Activated CD4-positive, alpha-beta T cell treated with anti-CD3 and anti-CD28 coated beads for 36 hours (primary cell): ENCODE measurements at places on chromosomes 4 and X. TPM values are rescaled to one million over a fixed set of nuclear protein-coding genes. Genes with fewer than 3 reads are reported as not detected.
A peak's percentile ranks its signal among the peaks of the same experiment; 100 is the strongest.

GRCh38 chr4:147163311-147163710 lies 217.6 kb upstream of the TTC29 start:
- no peak for DNase-seq
- no peaks in the 10 kb centered on the region for H3K36me3 ChIP-seq
- H3K4me3 ChIP-seq: no peak overlapping the region
- H3K27me3 ChIP-seq: peaks cover 17% of the 10 kb centered on the region
- no peak overlapping the region for H3K27ac ChIP-seq

- H3K27me3 ChIP-seq: peaks cover 35% of the 10 kb centered on the region
- no peak for DNase-seq
- peaks cover 9% of the 10 kb centered on the region for H3K4me1 ChIP-seq
- no peak overlapping the region for H3K27ac ChIP-seq
- H3K36me3 ChIP-seq: no peaks in the 10 kb centered on the region
- H3K4me3 ChIP-seq: peak overlapping the region; percentile 45
Measured at GRCh38 chr4:76898385-76898692, 395 bp upstream of the SOWAHB start.

GRCh38 chr4:166414431-166414830 lies 541.4 kb downstream of the TLL1 start:
- no peak overlapping the region for H3K27ac ChIP-seq
- no peak overlapping the region for H3K4me3 ChIP-seq
- no peaks in the 10 kb centered on the region for H3K4me1 ChIP-seq
- DNase-seq: no peak
- H3K27me3 ChIP-seq: no peaks in the 10 kb centered on the region

- H3K27me3 ChIP-seq: no peaks in the 10 kb centered on the region
- DNase-seq: no peak
- peaks cover 57% of the 10 kb centered on the region for H3K4me1 ChIP-seq
- H3K4me3 ChIP-seq: no peak overlapping the region
- H3K27ac ChIP-seq: peak overlapping the region; percentile 38
Measured at GRCh38 chr4:151991001-151991883, 230.4 kb upstream of the GATB start.

DKK2 gene
- not detected for total RNA-seq

GRCh38 chr4:103673983-103674382 lies 45.8 kb downstream of the TACR3 start:
- H3K4me3 ChIP-seq: no peak overlapping the region
- DNase-seq: no peak
- no peak overlapping the region for H3K27ac ChIP-seq
- H3K4me1 ChIP-seq: no peaks in the 10 kb centered on the region
- no peaks in the 10 kb centered on the region for H3K27me3 ChIP-seq

DNA sequence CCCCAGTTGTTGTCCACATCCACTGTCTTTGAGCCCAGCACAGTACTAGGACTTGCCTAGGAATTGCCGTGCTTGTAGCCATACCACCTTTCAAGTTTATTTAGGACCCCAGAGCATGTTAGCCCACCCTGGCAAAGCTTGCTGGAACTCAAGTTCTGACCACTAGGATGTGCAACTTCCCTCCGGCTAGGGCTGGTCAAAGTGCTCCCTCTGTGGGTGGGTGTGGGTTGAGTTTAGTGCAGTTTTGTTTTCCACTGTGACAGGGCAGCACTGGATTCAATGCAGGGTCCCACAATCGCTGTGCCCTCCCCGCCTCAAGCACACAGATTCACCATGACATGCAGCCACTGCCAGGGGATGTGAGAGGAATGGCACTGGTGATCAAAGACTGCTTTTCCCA lies 96.0 kb downstream of the RASGEF1B start:
- H3K36me3 ChIP-seq: no peaks in the 10 kb centered on the region
- peaks cover 20% of the 10 kb centered on the region for H3K27me3 ChIP-seq
- no peak overlapping the region for H3K27ac ChIP-seq
- H3K4me3 ChIP-seq: no peak overlapping the region
- no peaks in the 10 kb centered on the region for H3K4me1 ChIP-seq

GRCh38 chr4:159098482-159099127 lies 4.3 kb upstream of the RAPGEF2 start:
- no peaks in the 10 kb centered on the region for H3K36me3 ChIP-seq
- no peak overlapping the region for H3K27ac ChIP-seq
- peaks cover 23% of the 10 kb centered on the region for H3K4me1 ChIP-seq
- DNase-seq: no peak

ATP1B4 gene
- total RNA-seq: not detected

AMBN gene
- total RNA-seq: not detected

IQCM gene
- not detected for total RNA-seq

SPANXB1 gene
- total RNA-seq: not detected

GRCh38 chr4:72901553-72901952 lies 168.0 kb downstream of the COX18 start:
- H3K27ac ChIP-seq: no peak overlapping the region
- no peaks in the 10 kb centered on the region for H3K36me3 ChIP-seq
- no peak overlapping the region for H3K4me3 ChIP-seq
- no peak for DNase-seq

CSAG2 gene
- total RNA-seq: 0.23 TPM

GRCh38 chrX:47568656-47569295 lies 7.8 kb downstream of the ARAF start:
- H3K27me3 ChIP-seq: no peaks in the 10 kb centered on the region
- H3K36me3 ChIP-seq: peaks cover 54% of the 10 kb centered on the region
- no peak overlapping the region for H3K27ac ChIP-seq

- no peak overlapping the region for H3K27ac ChIP-seq
- no peak overlapping the region for H3K4me3 ChIP-seq
- H3K4me1 ChIP-seq: no peaks in the 10 kb centered on the region
- H3K27me3 ChIP-seq: no peaks in the 10 kb centered on the region
- DNase-seq: no peak
Measured at GRCh38 chrX:105697984-105698781, 124.2 kb upstream of the NRK start.

DNA sequence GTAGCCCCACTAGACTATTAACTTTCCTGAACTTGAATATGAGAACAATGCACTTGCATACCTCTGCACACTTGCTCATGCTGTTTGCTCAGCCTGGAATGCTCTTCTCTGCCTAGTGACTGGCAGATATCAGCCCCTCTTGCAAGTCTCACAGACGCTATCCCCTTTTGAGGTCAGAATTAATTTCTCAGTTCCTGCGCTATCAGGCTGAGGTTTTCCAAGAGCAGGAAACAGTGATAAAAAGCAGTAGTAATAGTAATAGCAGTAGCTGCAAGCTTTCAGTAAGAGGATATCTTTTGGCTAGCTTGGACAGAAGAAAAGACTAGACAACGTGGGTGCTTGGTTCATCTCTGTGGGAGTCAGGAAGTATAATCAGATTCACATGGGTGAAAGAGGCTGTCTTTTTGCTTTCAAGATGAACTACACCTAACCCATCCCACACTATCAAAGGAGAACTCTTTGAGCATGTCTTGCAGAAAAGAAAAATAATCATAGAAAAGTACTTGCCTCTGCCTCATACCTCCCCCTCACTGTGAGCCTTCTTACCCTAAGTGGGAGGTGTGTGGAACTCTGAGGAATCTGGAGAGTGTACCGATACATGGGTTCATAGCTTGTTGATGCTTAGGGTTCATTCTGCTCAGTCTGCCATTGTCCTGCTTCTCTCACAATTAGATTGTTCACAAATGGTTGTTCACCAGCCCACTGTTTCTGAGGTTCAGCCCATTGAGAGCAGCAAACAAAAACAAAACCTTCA lies 11.3 kb upstream of the DRP2 start:
- DNase-seq: peak; percentile 4
- peaks cover 16% of the 10 kb centered on the region for H3K4me1 ChIP-seq
- no peak overlapping the region for H3K27ac ChIP-seq
- no peaks in the 10 kb centered on the region for H3K27me3 ChIP-seq
- H3K4me3 ChIP-seq: no peak overlapping the region

GRCh38 chr4:48439988-48440387 lies 43.2 kb upstream of the SLC10A4 start:
- H3K36me3 ChIP-seq: no peaks in the 10 kb centered on the region
- H3K4me3 ChIP-seq: no peak overlapping the region
- no peak for DNase-seq
- H3K4me1 ChIP-seq: no peaks in the 10 kb centered on the region
- H3K27ac ChIP-seq: no peak overlapping the region

MAGEA12 gene
- not detected for total RNA-seq

GRCh38 chr4:10571909-10572308 lies 112.7 kb downstream of the CLNK start:
- H3K4me1 ChIP-seq: peaks cover under 1% of the 10 kb centered on the region
- no peak overlapping the region for H3K27ac ChIP-seq
- no peaks in the 10 kb centered on the region for H3K36me3 ChIP-seq
- no peak for DNase-seq
- no peak overlapping the region for H3K4me3 ChIP-seq

- no peaks in the 10 kb centered on the region for H3K4me1 ChIP-seq
- H3K4me3 ChIP-seq: no peak overlapping the region
- peaks cover 8% of the 10 kb centered on the region for H3K27me3 ChIP-seq
- no peaks in the 10 kb centered on the region for H3K36me3 ChIP-seq
- DNase-seq: peak; percentile 9
Measured at GRCh38 chr4:127586922-127587571, 45.7 kb upstream of the INTU start.

DNA sequence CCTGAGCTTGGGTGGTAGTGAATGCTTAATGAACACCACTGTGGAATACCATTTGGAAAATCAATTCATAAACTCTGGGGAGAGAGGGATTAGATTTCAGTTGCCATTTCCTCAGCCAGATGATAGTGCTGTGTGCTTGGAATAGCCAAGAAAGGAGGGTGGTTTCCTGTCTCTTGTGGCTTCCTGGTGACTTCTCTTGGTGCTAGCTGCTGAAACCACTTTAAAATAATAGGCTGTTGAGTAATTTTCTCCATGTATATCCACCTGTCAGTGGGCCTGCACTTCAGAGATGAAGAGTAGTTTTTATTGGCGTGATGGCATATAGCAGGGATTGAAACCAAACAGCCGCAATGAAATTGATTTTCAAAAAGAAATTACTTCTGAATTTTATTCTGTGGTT lies 11.8 kb downstream of the EDA start:
- no peaks in the 10 kb centered on the region for H3K4me1 ChIP-seq
- no peak overlapping the region for H3K27ac ChIP-seq
- H3K27me3 ChIP-seq: no peaks in the 10 kb centered on the region

DNA sequence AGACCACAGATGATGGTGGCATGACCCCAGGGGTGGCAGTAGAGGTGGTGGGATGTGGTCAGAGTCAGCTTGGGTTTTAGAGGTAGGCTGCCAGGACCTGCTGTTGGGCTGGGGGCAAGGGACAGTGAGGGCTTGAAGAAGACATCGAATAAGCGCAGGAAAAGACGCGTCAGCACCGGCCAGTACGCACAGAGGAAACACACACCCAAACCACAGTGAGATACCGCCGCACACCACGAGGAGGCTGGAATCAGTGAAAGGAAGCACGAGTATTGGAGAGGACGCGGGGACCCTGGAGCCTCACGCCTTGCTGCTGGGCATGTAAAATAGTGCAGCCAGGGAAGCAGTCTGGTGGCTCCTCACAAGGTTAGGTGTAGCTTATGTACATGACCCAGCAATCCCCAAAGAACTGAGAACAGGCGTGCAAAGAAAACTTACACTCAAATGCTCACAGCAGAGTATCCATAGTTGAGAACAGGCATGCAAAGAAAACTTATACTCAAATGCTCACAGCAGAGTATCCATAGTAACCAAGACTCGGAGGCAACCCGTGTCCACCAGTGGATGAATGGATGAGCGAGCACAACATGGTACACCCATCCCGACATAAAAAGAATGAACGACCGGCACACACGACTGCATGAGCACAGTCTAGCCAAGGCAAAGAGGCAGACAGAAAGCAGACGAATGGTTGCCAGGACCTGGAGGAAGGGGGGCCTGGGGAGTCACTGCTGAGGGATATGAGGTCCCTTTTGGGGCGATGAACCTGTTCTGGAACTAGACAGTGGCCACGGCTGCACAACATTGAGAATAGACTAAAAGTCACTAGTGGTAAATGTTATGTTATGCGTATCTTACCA lies 13.3 kb downstream of the PDZD4 start:
- no peaks in the 10 kb centered on the region for H3K36me3 ChIP-seq
- no peaks in the 10 kb centered on the region for H3K27me3 ChIP-seq
- H3K4me1 ChIP-seq: peaks cover 37% of the 10 kb centered on the region
- H3K4me3 ChIP-seq: no peak overlapping the region

GRCh38 chrX:1397441-1398270 lies 5.7 kb upstream of the SLC25A6 start:
- peaks cover 30% of the 10 kb centered on the region for H3K4me1 ChIP-seq
- no peaks in the 10 kb centered on the region for H3K27me3 ChIP-seq
- H3K36me3 ChIP-seq: peaks cover 23% of the 10 kb centered on the region

- H3K4me1 ChIP-seq: no peaks in the 10 kb centered on the region
- no peak overlapping the region for H3K4me3 ChIP-seq
- peaks cover 4% of the 10 kb centered on the region for H3K27me3 ChIP-seq
- no peak overlapping the region for H3K27ac ChIP-seq
Measured at GRCh38 chr4:11624370-11624769, 195.7 kb upstream of the HS3ST1 start.
